Type B pancreatic cell (in vitro differentiated cells): ENCODE measurements at places on chromosomes 7 and 10. TPM values are rescaled to one million over a fixed set of nuclear protein-coding genes. Genes with fewer than 3 reads are reported as not detected.
A peak's percentile ranks its signal among the peaks of the same experiment; 100 is the strongest.

GRCh38 chr10:91856637-91857036 lies 52.6 kb downstream of the FGFBP3 start:
- H3K27me3 ChIP-seq = no peaks in the 10 kb centered on the region
- no peak overlapping the region for H3K4me3 ChIP-seq
- no peak overlapping the region for H3K27ac ChIP-seq

GRCh38 chr10:15141136-15142054 lies 27.1 kb downstream of the NMT2 start:
- no peak for DNase-seq
- H3K36me3 ChIP-seq = peaks cover 11% of the 10 kb centered on the region
- no peak overlapping the region for H3K27ac ChIP-seq
- peaks cover 12% of the 10 kb centered on the region for H3K4me1 ChIP-seq
- H3K4me3 ChIP-seq = peak overlapping the region; percentile 5

Gene ENTPD1
- total RNA-seq = 0.69 and 1.0 TPM in 2 replicates

Gene A1CF
- 12.1 and 26.1 TPM in 2 replicates for total RNA-seq

DNA sequence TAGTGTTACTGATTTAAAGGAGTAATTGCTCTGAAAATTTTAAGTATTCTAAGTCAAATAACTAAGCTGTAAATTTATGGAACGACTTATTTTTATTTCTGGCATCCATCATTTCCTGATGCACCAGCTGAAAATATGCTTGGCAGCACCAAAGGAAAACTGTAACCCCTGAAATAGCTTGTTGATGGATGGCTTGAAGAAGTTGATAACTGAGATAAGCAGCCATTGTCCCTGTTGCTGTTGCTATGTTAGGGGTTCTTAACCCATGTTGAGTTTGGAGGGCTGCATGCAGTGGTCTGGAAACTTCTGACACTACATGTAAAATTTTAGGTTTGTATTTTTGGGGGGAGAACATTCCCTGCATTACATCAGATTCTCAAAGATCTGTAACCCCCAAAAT lies 30.6 kb downstream of the RPA3 start:
- H3K27ac ChIP-seq = no peak overlapping the region
- no peak overlapping the region for H3K4me3 ChIP-seq
- no peak for DNase-seq
- H3K4me1 ChIP-seq = peaks cover 9% of the 10 kb centered on the region
- no peaks in the 10 kb centered on the region for H3K27me3 ChIP-seq

DNA sequence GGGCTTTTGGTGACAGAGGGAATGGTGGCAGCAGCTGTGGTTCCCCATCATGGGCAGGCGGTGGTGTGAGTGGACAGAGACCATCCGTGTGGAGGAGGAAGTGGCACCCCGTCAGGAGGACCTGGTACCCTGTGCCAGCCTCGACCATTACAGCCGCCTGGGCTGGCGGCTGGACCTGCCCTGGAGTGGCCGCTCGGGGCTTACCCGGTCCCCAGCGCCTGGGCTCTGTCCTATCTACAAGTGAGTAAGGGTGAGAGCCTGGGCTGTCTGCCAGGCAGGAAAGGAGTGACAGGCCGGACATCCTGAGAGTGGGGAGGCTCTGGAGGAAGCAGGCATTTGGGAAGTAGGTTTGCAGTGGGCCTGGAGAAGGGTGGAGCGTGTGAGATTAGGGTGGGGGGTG lies 2.9 kb upstream of the ZNF467 start:
- H3K4me3 ChIP-seq = no peak overlapping the region
- peaks cover 7% of the 10 kb centered on the region for H3K27me3 ChIP-seq
- H3K27ac ChIP-seq = no peak overlapping the region
- no peaks in the 10 kb centered on the region for H3K36me3 ChIP-seq

Gene FGFBP3
- 4.5 and 9.6 TPM in 2 replicates for total RNA-seq

GRCh38 chr7:6546498-6547251 lies 4.6 kb downstream of the GRID2IP start:
- H3K27me3 ChIP-seq = peaks cover 8% of the 10 kb centered on the region
- H3K4me1 ChIP-seq = no peaks in the 10 kb centered on the region
- no peak overlapping the region for H3K27ac ChIP-seq
- H3K36me3 ChIP-seq = no peaks in the 10 kb centered on the region
- no peak overlapping the region for H3K4me3 ChIP-seq
- DNase-seq = no peak

DNA sequence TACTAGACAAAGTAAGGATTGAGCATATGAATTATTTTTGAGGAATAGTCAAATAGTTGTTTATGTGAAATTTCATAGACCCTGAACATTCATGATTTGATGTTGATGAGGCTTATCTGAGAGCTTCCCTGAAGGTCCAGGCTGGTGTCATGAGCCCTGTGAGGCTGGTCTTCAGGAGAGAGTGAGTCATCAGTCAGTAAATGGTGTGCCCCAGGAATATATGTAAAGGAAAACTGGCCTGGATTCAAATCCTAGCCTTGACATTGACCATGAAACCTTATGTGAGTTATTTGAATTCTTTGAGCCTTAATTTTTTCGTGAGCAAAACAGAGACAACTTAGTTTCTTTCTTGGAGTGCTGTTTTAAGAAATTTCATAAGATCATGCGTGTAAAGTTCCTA lies 6.2 kb downstream of the TMEM236 start:
- no peak overlapping the region for H3K27ac ChIP-seq
- H3K4me1 ChIP-seq = no peaks in the 10 kb centered on the region
- no peaks in the 10 kb centered on the region for H3K27me3 ChIP-seq
- H3K4me3 ChIP-seq = no peak overlapping the region
- no peaks in the 10 kb centered on the region for H3K36me3 ChIP-seq
- DNase-seq = no peak

DNA sequence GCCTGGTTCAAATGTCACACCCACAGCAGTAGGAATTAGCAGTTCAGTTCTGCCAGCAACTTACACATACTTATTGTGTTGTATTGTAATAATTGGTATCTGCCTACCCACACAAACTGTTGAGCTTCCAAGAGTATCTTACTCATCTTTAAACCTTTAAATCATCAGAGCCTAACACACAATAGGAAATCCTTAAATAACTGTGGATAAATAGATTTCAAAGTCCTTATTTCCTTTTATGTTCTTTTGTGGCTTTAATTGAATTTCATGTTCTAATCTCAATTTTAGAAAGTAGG lies 3.9 kb downstream of the CASD1 start:
- peaks cover 50% of the 10 kb centered on the region for H3K4me1 ChIP-seq
- no peak for DNase-seq
- H3K27ac ChIP-seq = peak overlapping the region; percentile 14
- H3K36me3 ChIP-seq = peaks cover 5% of the 10 kb centered on the region
- H3K4me3 ChIP-seq = peak overlapping the region; percentile 91

Gene LIPM
- total RNA-seq = 0.38 TPM in 1 of 2 replicates, not detected in the other

Gene LRMDA
- total RNA-seq = 0.62 and 2.0 TPM in 2 replicates

DNA sequence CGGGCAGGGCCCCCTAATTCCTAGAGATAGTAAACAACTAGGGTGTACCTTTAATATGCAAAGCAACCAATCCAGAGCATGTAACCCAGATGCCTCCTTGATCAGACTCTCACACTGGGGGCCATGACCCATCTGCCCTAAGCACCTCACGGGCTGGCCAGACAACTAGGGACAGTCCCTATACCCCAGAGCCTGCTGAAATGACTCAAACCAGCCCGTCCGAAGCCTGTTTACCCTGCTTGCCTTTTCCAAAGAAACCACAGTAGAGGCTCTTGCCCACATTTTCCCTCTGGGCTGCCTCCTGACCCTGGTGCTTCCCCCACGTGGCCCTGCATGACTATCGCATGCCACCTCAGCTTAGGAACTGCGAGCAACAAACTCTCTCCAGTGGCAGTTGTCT lies 46.2 kb downstream of the RGS10 start:
- no peak for DNase-seq
- H3K27me3 ChIP-seq = peaks cover 5% of the 10 kb centered on the region
- H3K27ac ChIP-seq = no peak overlapping the region
- H3K4me1 ChIP-seq = peaks cover 13% of the 10 kb centered on the region

GRCh38 chr7:157228864-157229422 lies 90.2 kb downstream of the UBE3C start:
- H3K4me1 ChIP-seq = no peaks in the 10 kb centered on the region
- peaks cover 32% of the 10 kb centered on the region for H3K36me3 ChIP-seq
- no peak overlapping the region for H3K27ac ChIP-seq

DNA sequence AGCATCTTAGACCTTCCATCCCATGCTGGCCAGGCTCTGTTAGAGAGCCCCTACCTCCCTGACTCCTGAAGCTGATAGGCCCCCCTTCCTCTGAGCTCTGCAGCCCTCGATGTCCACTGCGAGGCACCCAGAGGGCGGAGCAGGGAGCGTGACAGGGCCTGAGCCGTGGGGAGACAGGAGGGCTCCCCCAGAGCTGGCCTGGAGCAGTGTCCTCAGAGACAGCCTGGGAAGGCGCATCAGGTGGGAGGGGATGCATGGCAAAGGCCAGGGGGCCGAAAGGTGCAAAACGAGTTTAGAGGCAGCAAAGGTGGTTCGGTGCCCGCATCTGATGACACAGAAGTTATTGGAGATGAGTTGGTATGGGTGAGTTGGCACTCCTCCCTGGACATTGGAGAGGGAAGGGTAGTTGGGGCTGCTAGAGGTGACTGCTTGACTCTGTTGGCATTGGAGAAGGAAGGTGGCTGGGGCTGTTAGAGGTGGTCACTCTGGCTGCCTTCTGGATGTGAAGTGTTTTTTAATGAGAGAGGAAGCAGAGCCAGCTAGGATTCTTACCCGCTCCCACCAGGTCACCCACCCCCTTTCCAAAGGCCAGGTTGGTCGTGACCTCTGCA lies 53.1 kb downstream of the PRF1 start:
- peaks cover 3% of the 10 kb centered on the region for H3K27me3 ChIP-seq
- no peak for DNase-seq
- H3K4me3 ChIP-seq = no peak overlapping the region
- no peaks in the 10 kb centered on the region for H3K36me3 ChIP-seq
- H3K27ac ChIP-seq = no peak overlapping the region
- peaks cover 27% of the 10 kb centered on the region for H3K4me1 ChIP-seq

Gene GOLGA7B
- 0.41 and 0.52 TPM in 2 replicates for total RNA-seq

DNA sequence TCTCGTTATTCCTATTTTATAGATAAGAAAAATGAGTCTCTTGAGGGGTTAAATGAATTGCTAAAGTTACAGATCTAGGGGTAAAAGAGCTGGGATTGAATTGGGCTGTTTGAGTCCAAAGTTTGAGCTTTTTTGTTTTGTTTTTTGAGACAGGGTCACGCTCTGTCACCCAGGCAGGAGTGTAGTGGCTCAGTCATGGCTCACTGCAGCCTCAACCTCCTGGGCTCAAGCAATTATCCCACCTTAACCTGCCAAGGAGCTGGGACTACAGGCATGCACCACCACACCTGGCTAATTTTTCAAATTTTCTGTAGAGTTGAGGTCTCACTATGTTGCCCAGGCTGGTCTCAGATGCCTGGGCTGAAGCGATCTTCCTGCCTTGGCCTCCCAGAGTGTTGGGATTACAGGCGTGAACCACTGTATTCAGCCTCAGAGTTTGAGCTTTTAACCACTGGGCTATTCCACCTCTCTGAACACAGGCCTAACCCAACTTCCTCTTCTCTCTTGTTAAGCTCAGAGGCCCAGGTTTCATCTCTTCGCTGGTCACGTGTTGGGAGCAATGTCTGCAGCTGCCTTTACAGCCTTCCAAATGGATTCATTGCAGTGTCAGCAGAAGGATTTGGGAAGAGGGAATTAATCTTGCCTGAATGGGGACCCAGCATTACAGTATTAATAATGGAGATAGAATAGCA lies 8.0 kb downstream of the SUFU start:
- H3K4me3 ChIP-seq = no peak overlapping the region
- peaks cover 18% of the 10 kb centered on the region for H3K4me1 ChIP-seq
- no peak for DNase-seq
- no peaks in the 10 kb centered on the region for H3K27me3 ChIP-seq
- H3K36me3 ChIP-seq = peaks cover 23% of the 10 kb centered on the region

GRCh38 chr10:100138921-100139496 lies 46.8 kb downstream of the ERLIN1 start:
- H3K27me3 ChIP-seq = peaks cover 12% of the 10 kb centered on the region
- DNase-seq = no peak
- H3K4me1 ChIP-seq = no peaks in the 10 kb centered on the region
- no peak overlapping the region for H3K27ac ChIP-seq

Gene CALHM3
- total RNA-seq = 3.3 and 20.3 TPM in 2 replicates

Gene RPEL1
- not detected in 2 replicates for total RNA-seq

DNA sequence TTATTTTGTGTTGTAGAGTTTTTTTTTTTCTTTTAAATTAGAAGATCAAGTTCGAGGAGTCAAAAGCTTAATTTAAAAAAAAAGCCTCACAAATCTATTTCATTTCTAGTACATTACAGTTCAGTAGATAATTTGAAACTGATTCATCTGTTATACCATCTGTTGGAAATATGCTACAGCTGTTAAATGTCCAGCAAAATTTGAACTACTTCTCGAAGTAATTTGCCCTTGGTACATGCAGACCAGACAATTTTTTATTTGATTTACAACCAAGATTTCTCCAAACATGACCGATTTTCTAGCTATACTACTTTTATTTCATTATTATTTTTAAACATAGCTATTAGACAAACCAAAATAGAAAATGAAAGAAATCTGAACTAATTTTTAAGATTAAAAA lies 647.9 kb downstream of the CNTNAP2 start:
- no peak overlapping the region for H3K27ac ChIP-seq
- no peak overlapping the region for H3K4me3 ChIP-seq
- H3K27me3 ChIP-seq = no peaks in the 10 kb centered on the region
- H3K4me1 ChIP-seq = no peaks in the 10 kb centered on the region
- no peaks in the 10 kb centered on the region for H3K36me3 ChIP-seq

DNA sequence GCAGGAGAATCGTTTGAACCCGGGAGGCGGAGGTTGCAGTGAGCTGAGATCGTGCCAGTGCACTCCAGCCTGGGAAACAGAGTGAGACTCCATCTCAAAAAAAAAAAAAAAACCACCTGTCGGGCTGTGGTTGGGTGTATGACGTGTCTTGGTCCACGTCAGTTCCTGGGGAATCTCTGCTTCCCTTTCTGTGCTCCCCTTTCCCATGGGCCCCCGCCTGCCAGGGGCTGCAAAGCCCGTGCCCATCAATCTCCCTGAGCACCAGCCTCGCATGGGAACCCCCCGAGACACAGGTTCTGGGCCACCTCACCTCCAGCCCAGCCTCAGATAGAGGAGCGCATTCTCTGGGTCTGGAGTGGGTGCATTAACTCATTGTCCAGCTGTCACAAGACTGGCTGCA lies 2.3 kb upstream of the SH2B2 start:
- H3K27me3 ChIP-seq = no peaks in the 10 kb centered on the region
- peak overlapping the region; percentile 61 for H3K4me3 ChIP-seq
- H3K27ac ChIP-seq = no peak overlapping the region
